Nephron progenitor cell (in vitro differentiated cells): ENCODE measurements at places on chromosomes 16 and 17.

DNA sequence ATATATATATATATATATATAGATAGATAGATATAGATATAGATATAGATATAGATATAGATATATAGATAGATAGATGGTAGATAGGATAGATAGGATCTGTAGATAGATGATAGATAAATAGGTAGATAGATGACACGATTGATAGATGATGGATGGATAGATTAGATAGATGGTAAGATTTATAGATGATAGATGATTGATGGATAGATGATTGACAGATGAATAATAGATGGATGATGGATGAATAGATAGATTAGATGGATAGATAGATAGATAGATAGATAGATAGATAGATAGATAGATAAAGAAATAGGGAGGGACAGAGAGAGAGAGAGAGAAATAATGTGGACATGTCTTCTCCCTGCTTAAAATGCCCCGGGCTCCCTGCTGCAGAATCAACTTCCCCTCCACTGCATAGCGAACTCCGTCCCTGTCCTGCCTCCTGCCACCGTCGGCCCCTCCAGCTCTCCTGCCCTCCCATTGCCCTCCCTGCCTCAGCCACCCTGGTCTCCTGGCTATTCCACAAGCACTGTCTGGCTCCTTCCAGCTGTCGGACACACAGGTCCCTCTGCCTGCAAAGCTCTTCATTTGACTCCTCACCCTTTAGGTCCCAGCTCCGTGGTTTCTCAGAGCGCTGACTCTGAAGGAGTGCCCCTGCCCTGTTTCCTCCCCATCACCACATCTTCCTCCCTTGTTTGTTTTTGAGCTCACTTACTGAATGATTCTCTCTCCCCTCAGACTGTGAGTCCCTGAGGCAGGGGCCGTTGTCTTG, 254.0 kb downstream of the KATNIP start:
- DNase-seq = no peak

- DNase-seq = no peak
Measured at GRCh38 chr16:583470-583814, 6.4 kb upstream of the RAB40C start.

- DNase-seq = peak; percentile 86
Measured at GRCh38 chr17:20226814-20227482, 217.8 kb downstream of the SPECC1 start.

- peak; percentile 98 for DNase-seq
Measured at GRCh38 chr17:36601303-36602029, at the start of gene MRM1. Gene MRM1, plus strand, starts transcription at chr17:36601583. Its CDS starts 228 bp downstream, at chr17:36601811.

- no peak for DNase-seq
Measured at GRCh38 chr17:38410201-38410600, 18.1 kb upstream of the ARHGAP23 start.

DNA sequence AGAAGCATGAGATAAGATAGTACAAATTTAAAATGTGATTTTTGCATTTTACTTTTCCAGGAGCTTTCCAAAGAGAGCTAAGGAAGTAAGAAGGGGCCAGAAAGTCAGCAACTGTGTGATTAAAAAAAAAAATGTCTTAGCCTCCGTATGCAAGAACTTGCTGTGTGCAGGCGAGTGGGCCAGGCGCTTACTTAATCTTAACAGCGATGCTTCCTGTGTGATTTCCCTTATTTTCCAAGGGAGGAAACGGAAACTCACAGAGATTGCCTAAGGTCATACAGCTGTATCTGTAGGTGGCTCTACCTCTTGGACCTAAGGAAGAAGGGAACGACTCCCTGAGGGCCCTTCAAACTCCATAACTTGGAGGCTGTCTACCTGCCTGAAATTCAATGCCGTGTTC, 11.1 kb downstream of the HS3ST3B1 start:
- DNase-seq = no peak

GRCh38 chr16:58661199-58661830, 23.3 kb downstream of the SLC38A7 start:
- peak; percentile 29 for DNase-seq

DNA sequence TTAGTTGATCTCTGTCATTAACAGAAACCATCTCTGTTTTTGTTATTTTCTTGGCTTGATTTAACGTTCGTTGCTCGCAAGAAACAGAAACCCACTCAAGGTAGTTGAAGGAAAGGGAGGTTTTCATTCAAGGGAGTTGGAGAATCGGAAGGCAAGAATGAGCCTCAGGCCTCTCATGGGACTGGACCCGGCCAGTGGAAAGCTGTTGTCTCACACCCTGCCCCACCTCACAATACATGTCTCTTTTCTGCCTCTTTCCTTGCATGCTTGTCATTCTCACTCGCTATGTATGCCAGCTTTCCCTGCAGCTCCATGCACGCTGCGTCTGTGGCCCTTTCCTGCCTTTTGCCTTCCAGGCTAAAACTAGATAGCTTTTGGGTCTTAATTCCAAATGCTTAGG, 18.3 kb downstream of the DCAF7 start:
- DNase-seq = no peak

- DNase-seq = no peak
Measured at GRCh38 chr17:79290726-79291125, 216.1 kb downstream of the ENGASE start.

- no peak for DNase-seq
Measured at GRCh38 chr17:79162012-79162963, 87.7 kb downstream of the ENGASE start.

GRCh38 chr16:14502932-14503741, 126.9 kb downstream of the PARN start:
- no peak for DNase-seq

DNA sequence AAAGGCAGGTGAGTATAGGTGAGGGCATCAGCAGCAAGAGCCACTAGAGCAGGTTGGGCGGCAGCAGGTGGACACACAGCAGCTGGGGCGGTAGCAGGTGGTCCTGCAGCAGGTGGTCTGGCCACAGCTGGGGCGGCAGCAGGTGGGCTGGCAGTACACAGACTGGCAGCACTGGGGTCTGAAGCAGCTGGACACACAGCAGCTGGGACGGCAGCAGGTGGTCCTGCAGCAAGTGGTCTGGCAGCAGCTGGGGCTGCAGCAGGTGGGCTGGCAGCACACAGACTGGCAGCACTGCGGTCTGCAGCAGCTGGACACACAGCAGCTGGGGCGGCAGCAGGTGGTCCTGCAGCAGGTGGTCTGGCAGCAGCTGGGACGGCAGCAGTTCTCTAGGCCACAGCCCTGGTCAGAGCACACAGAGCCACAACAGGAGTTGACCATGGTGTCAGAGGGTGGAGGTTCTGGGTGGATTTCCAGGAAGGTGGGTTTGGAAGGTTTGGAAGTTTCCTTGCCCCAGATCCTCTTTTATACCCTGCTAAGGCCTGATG, at the start of gene KRTAP4-2:
Gene KRTAP4-2, minus strand, starts transcription at position 495 of the 545 bp plus-strand sequence. Its CDS starts 57 bp downstream, at position 438.
- no peak for DNase-seq

- peak; percentile 24 for DNase-seq
Measured at GRCh38 chr17:47324224-47325020, 667 bp downstream of the EFCAB13 start.

DNA sequence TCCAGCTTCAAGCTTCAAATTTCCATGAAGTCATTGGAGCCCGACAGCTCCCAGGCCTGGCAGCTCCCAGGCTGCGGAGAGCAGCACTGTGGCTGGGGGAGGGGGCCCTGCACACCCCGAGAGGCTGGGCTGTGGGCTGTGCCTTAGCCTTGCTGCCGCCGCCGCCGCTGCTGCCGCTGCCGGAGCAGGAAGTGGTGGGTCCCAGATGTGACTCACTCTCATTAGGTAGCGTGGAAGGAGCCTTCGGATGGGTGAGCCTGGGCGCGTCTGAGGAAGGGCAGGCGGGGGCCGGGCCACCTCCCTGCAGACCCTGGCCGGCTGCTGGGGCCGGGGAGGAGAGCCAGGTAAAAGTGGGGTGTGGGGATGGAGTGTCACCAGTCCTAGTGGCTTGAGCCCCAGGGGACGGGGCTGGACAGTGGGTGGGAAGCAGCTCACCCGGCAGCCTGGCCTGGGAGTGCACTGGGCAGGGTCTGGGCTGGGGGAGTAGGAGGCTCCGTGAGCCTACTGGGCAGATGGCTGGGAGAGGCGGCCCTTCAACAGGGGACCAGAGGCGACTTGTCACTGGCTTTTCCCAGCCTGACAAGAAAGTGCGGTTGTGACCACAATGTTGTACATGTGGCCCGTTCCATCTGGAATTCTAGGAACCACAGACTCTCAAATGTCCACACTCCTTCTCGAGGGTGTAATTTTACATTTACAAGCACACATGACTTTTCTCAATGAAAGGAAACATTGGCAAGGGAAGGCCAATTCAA, at the start of gene ADCY7:
Gene ADCY7, plus strand, starts transcription at position 215 of the 755 bp plus-strand sequence. CDS start 21,629 bp downstream, outside the sequence.
- peak; percentile 64 for DNase-seq

- DNase-seq = no peak
Measured at GRCh38 chr17:28225867-28226266, 93.1 kb upstream of the TMEM97 start.

DNA sequence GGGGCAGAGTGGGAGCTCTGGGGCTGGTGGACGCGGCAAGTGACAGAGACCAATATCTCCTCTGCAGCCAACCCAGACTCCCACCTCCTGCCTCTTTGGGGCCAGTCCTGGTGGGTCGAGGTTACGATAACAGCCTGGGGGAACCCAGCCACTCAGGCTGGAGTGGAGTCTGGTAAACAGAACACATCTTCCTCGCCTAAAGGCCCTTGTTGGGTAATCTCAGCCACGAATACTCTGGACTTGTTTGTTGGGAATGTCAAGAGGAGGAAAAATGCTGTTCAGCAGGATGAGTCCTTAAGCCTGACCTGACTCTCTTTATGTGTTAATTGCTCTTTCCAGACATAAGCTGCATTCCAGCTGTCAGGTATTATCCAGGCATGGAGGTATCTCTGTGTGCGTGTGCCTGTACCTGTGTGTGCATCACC, 8.0 kb upstream of the SPNS2 start:
- no peak for DNase-seq

GRCh38 chr16:70793851-70794502, 7.0 kb downstream of the VAC14 start:
- DNase-seq = no peak

DNA sequence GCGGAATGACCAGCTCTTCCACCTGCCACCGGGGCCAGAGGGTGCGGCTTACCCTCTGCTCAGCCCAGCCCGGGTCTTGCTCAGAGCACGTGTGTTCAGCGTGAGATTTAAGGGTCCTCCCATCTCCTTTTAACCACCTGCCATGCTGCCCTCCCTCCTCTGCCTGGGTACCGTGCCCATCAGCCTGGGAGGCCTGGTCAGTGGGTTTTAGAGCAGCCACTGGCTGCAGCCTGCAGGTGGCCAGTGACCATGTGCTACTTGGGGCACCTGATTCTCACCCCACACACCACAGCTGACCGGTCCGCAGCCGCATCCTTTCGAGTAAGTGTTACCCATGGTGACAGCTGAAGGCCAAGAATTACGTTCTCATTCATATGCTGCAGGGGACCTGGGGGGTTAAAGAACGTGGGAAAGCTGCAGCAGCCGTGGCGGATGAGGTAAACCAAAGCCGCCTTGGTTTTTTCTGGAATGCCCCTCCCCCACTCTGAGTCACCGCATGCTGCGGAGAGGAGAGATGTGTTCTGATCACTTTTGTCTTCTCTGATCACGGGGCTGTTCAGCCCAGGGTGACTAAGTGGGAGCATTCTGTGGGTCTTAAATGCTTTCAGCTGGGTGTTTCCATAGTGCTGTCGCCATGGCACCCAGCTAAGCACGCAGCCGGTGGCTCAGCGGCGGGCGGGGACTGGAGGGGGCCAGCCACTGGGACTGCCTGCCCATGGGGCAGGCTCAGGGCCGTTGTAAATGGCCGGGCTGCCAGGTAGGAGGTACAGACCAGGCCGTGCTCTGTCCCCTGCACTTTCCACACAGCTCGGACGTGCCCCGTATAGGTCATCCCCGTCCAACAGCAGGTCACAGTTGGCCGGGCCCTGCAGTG, 59.8 kb downstream of the BAIAP2 start:
- peak; percentile 76 for DNase-seq

- no peak for DNase-seq
Measured at GRCh38 chr16:79074951-79075350, 525.6 kb downstream of the MAF start.

DNA sequence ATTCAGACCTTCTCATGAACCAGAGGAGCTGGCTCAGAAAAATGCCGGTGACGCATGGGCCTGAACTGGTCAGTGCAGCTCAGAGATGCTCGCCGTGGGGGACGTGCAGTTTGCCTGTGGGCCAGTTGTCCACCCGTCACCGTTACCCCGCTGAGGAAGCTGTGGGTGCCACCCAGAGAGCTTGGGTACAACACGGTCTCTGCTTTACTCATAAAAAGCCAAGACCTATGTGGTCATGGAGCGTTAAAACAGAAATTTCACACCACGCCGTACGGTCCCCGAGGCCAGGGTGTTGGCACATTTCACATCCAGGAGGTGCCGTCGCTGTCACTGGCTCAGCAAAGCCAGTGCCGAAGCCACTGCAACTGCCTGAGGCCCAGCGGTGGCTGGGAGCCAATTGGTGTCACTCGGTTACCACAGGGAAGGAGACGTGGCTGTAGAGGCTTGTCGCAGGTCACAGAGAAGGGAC, 120.9 kb downstream of the METRNL start:
- no peak for DNase-seq

DNA sequence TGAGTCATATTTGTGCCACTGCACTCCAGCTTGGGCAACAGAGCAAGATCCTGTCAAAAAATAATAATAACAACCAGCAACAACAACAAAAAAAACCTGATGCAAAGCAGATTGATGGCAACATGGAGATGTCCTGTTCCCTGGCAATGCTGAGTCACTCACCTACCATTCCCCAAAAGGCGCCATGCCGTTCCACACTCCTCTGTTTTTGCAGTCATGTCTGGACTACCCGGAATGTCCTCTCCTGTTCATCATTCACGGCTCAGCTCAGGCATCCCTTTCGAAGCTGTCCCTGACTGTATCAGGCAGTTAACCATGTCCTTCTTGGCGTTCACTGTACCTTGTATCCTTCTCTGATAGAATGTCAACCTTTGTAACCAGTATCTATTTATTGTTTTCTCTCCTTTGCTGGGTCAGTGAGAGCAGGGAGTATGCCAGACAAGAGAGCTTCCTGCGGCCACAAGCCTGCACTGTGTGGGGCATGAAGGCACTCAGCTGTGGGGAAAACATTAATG, 147.7 kb downstream of the ABCC12 start:
- no peak for DNase-seq

DNA sequence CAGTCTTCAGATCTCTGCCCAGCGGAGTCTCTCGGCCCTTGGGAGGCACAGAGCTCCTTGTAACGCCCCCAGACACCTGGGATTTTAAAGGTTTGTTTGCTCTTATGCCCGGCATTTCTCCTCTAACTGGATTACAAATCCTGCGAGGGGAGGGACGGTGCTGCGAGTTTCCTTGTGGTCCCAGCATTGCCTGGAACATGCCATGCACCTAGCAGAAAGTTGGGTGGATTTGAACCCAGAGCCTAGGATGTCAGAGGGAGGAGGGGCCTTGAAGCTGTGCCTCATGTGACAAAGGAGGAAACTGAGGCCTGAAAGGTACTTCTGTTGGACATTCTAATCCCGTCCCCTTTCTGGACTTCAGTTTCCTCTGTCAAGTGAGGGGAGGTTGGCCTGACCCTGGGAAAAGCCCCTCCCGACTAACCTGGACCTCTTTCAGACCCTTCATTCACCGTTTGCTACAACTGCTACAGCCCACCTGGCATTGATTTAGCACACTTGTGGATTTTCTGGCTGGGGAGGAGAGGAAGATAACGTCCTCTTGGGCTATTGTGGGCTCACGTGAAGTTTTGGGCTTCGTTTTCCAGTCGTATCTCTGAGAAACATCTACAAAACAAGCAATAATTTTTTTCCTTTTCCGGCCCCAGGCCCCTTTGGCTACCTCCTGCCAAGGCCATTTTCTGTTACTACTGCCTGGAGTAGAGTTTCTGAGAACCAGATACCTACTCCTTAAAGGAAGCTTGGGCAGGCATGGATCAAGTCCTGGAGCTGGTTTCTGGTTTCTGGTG, 30.9 kb downstream of the MRC2 start:
- DNase-seq = no peak

GRCh38 chr17:82831818-82832200, 8.0 kb downstream of the ZNF750 start:
- DNase-seq = no peak

- DNase-seq = no peak
Measured at GRCh38 chr17:40554646-40555295, 10.5 kb downstream of the CCR7 start.
